Gastroesophageal sphincter (tissue), 4 donors: ENCODE measurements at places on chromosomes 2 and 18. TPM values are rescaled to one million over a fixed set of nuclear protein-coding genes. Genes with fewer than 3 reads are reported as not detected.

DNA sequence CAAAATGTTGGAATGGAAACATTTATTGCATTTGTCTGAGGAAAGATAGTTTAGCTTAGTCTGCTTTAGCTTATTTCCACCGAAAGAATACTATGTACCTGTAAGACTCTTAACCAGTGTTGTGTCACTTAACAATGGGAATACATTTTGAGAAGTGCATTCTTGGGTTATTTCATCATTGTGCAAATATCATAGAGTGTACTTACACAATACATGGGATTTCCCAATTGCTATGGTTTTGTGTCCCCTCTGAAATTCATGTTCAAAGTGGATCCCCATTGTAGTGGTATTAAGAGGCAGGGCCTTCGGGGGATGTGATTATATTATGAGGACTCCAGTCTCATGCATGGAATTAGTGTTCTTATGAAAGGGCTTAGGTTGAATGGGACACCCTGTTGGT lies 249.4 kb upstream of the UBE2E3 start:
- no peak for ATAC-seq

DNA sequence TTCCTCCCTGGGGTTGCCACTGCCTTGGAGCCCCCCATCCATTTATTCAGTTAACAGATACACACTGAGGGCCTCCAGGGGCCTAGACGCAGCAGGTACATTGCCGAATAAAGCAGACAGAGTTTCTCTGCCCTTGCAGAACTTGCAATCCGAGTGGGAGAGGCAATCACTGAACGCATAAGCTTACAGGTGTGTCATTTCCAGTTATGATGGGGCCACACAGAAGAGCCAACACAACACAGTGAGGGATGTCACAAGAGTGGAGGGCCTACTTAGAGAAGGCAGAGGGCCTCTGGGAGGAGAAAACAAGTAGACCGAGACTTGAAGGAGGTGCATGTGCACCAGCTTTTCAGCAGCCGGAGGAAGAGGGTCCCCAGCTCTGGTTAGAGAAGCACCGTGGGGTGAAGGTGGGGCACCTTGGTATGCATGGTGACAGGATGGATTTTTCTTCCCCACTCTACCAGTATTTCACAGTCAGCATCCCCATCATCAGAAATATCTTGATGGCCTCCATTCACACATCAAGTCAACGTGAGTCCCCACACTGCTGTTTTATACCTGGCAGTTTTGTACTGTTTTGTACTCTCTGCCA lies 150.9 kb downstream of the SMAD7 start:
- ATAC-seq: no peak

Gene CENPA
- total RNA-seq: not detected

GRCh38 chr2:137942037-137942832 lies 22.0 kb upstream of the HNMT start:
- ATAC-seq: no peak

Gene CKAP2L
- total RNA-seq: not detected

DNA sequence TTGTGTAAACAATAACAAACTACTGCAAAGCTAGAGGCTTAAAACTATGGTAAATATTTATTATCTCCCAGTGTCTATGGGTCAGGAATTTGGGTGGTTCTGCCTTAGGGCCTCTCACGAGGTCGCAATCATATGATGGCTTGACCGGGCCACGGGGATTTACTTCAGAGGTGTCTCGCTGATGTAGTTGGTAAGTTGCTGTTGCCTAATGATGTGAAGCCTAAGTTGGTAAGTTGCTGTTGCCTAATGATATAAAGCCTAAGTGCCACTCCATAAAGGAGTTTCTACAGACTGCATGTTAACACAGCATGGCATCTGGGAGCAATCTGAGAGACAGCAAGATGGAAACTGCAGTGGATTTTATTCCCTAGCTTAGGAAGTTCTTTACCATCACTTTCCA lies 35.8 kb downstream of the FMNL2 start:
- ATAC-seq: no peak

GRCh38 chr2:203859030-203859789 lies 8.4 kb upstream of the CTLA4 start:
- no peak for ATAC-seq

GRCh38 chr18:38241216-38241615 lies 675.6 kb upstream of the CELF4 start:
- no peak for ATAC-seq

DNA sequence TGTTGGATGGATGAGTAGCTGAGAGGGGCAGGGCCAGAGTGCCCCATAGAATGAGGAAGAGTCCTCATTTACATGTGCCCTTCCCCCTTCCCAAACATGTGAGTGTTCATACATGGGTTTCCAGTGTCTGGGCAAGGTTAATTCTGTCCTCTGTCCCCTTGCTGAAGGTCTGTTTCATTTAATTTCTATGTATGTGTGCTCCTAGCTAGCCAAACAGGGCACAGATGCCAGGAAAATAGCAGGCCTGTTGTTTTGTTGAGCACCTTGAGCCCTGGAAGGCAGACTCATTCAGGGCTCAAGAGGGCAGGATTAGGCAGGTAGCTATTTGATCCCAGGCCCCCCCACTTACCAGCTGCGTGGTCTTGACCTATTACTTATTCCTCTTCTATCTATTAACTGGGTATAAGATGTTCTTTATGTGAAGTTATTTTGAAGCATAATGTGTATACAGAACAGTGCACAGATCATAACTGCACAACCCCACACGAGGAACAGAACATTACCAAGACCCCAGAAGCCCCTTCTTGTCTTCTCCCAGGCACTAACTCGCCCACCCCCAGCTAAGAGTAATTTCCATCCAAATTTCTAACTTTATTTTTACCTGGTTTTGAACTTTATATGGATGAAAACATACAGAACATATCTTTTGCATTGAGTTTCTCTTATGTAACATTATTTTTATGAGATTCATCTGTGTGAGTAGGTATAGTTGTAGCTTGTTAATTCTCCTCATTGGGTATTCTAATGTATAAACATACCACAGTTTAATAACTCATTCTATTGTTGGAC lies 164.3 kb downstream of the RPIA start:
- ATAC-seq: no peak

Gene CXCR4
- total RNA-seq: 7.8 TPM

Gene KRCC1
- 28.3 TPM for total RNA-seq

- ATAC-seq: no peak
These were observed 61.4 kb downstream of the TXNL1 start for GRCh38 chr18:56576826-56577573.

GRCh38 chr18:27040796-27041195 lies 144.3 kb downstream of the CHST9 start:
- ATAC-seq: no peak

DNA sequence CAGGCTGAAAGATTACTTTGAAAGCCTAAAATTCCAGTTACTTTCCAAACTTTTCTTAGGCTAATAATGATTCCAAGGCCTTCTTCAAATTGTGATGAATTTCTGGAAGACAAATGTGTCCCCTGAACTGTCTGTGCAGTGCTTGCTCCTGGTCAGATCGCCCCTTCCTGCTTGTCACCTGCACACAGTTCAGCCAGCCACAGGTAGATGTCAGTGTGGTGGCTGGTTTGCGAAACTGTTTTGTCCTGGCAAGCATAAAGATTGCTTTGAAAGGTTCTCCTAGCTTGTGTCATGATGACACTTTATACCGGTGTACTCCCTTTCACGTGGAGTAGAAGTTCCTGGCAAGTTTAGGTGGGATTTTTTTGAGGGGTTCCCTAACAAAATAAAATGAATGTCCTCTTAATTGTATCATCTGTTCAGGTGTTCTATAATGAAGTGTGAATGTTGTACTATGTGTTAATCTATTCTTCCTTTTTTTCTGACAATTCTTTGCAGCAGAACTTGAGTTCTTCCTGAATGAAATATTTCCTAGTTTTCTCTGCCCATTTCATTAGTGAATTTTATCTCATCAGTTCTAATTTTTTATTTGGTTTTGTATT lies 298.8 kb downstream of the ZNF407 start:
- no peak for ATAC-seq

DNA sequence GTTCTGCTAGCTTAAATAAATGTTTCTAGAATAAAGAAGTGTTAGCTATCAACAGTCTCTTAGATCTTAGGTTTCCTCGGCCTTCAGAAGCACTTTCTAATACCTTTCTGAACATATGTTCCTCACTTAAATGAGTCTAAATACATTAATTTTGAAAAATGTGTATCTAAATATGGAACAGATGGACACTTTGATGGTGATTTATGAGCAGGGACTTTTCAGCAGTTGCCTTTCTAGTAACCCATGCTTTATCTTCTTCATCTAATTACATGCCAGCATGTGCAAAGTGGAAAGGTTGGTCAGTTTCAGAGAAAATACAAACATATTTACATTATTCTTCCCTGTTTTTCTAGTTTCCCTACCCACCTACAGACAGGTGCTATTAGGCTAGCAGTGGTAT lies 797.0 kb upstream of the CHAC2 start:
- ATAC-seq: no peak
